Activated CD4-positive, alpha-beta memory T cell treated with anti-CD3 and anti-CD28 coated beads for 36 hours (primary cell): ENCODE measurements at places on chromosomes 11 and 22.
A peak's percentile ranks its signal among the peaks of the same experiment; 100 is the strongest.

DNA sequence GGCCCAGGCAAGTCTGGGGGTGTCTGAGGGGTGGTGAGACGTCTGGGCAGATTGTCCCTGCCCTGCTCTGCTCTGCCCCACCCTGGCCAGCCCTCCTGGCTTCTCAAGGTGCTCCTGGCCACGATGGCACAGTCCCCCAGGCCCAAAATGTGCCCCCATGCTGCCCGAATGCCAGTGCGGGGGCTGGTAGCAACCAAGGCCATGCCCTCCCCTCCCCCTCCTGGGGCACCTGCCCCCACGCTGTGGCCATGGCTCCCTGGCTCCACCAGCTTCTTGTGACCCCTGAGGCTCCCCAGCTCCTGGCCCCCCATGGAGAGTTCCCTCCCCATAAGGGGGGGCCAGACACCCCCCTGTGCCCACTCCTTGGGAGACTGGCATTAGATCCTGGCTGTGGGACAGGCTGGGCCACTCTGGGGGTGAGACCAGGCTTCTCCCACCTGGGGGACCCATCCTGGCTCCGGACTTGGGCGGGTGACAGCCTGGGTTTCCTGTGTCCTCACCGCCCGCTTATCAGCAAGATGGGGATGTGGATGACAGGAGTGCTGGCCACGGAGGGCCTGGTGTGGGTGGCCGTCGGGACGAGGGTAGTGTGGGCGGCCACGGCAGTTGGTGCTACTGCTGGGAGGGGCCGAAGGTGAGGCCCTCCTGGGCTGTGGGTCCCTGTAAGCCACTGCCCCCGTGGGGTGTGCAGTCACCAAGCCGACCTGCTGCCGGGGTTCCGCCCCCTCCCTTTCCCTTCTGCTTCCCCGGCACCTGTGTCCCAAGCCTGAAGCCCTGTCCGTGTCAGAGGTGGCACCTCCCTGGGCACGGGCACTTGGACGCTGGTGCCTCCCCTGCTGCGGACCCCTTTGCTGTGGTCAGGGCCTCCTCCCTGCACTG, 15.9 kb upstream of the MUC6 start:
- H3K36me3 ChIP-seq, result no peaks in the 10 kb centered on the region
- H3K4me1 ChIP-seq, result peaks cover 4% of the 10 kb centered on the region
- H3K4me3 ChIP-seq, result no peak overlapping the region
- H3K27me3 ChIP-seq, result peaks cover 19% of the 10 kb centered on the region

DNA sequence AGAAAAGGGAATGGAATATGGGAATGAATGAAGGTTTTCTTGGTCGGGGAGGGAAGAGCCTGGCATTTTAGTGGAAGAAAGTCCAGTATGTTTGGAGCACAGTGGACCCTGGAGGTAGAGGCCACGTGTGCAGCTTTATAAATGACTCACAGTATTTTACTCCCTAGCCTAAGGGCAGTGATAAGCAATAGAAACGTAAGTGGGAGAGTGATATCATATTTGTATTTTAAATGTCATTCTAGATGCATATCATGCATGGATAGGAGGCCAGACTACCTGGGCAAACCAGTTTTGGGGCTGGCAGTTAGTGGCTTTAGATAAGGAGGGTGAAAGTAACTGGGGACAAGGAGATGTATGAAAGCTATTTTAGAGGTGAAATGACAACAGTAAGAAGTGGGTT, 174.1 kb downstream of the ARHGAP42 start:
- H3K4me1 ChIP-seq, result no peaks in the 10 kb centered on the region
- no peak overlapping the region for H3K4me3 ChIP-seq
- no peaks in the 10 kb centered on the region for H3K36me3 ChIP-seq
- no peak for DNase-seq

GRCh38 chr11:69864686-69865661, 45.8 kb upstream of the FGF3 start:
- no peaks in the 10 kb centered on the region for H3K36me3 ChIP-seq
- H3K27ac ChIP-seq, result no peak overlapping the region
- H3K27me3 ChIP-seq, result peaks cover 30% of the 10 kb centered on the region
- no peak overlapping the region for H3K4me3 ChIP-seq
- H3K4me1 ChIP-seq, result no peaks in the 10 kb centered on the region

- no peaks in the 10 kb centered on the region for H3K36me3 ChIP-seq
- H3K4me3 ChIP-seq, result no peak overlapping the region
- no peaks in the 10 kb centered on the region for H3K27me3 ChIP-seq
- H3K27ac ChIP-seq, result no peak overlapping the region
These were observed 8.2 kb downstream of the SOX6 start for GRCh38 chr11:16347928-16348685.

DNA sequence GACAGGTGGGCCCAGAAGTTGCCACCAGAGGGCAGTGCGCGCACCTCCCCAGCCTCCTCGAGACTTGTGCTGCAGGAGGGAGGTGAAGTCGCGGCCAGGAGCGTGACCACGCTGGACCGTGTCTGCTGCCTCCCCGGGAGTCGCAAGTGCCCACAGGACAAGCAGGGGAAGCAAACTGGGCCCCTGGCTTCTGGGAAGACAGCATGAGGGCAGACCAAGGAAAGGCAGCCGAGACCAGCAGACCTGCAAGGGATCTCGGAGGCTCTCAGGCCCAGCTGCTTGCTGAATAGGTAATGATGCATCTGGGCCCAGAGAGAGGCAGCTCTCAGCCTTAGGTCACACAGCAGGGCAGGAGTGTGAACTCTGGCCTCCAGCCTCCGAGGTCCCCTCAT, 17.0 kb upstream of the IL2RB start:
- peak overlapping the region; percentile 67 for H3K27ac ChIP-seq
- H3K36me3 ChIP-seq, result no peaks in the 10 kb centered on the region
- peak; percentile 92 for DNase-seq
- peaks cover 79% of the 10 kb centered on the region for H3K4me1 ChIP-seq
- H3K27me3 ChIP-seq, result no peaks in the 10 kb centered on the region
- peak overlapping the region; percentile 68 for H3K4me3 ChIP-seq
